ENCODE measurements at places on chromosomes 16 and 17. TPM values are rescaled to one million over a fixed set of nuclear protein-coding genes. Genes with fewer than 3 reads are reported as not detected.

The SLC5A11 gene
- under 0.01 TPM for total RNA-seq

The NPIPB13 gene
- total RNA-seq, result 1.3 TPM

The CRHR1 gene
- not detected for total RNA-seq

The PRSS22 gene
- total RNA-seq, result not detected

The DHX58 gene
- 18.3 TPM for total RNA-seq

DNA sequence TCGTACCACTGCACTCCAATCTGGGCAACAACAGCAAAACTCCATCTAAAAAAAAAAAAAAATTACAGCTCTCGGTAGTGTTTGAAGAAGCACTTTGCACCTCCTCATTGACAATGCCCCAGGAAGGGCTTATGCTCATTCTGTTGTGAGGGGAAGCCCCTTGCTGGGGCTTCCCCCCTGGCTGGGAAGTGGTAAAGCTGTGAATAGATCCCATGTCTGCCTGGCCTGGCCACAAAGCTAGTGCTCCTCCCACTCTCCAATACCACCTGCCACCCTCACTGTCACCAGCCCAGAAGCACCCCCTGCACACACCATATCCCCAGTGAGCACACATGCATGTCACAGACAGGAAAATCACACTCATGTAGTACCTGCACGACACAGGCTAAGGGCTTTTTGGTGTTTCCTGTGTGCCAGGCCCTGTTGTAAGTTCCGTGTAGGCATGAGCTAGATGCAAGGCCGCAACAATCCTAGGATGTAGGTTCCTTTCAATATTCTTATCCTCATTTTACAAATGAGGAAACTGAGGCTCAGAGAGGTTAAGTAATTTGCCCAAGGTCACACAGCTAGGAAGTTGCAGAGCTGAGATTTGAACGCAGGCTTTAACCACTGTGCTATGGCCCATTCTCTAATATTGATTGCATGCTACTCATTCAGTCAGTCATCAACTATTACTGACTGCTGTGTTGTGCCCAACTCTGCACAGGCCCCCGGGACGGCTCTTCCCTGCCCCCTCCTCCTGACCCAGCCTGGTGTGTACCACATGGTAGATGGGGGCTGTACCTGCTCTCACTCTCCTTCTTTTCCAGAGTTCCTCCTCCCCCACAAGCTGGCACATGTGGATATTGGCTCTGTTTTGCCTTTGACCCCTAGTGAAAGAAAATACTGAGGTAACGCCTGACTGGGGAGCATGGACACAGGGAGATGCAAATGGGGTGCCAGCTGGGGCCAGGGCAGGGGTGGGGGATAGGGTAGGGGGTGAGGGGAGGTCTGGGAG lies 11.9 kb upstream of the COL1A1 start:
- H3K27ac ChIP-seq, result no peak overlapping the region
- H3K36me3 ChIP-seq, result no peaks in the 10 kb centered on the region
- no peaks in the 10 kb centered on the region for H3K27me3 ChIP-seq
- H3K4me3 ChIP-seq, result no peak overlapping the region
- peaks cover 51% of the 10 kb centered on the region for H3K4me1 ChIP-seq
- DNase-seq, result no peak

DNA sequence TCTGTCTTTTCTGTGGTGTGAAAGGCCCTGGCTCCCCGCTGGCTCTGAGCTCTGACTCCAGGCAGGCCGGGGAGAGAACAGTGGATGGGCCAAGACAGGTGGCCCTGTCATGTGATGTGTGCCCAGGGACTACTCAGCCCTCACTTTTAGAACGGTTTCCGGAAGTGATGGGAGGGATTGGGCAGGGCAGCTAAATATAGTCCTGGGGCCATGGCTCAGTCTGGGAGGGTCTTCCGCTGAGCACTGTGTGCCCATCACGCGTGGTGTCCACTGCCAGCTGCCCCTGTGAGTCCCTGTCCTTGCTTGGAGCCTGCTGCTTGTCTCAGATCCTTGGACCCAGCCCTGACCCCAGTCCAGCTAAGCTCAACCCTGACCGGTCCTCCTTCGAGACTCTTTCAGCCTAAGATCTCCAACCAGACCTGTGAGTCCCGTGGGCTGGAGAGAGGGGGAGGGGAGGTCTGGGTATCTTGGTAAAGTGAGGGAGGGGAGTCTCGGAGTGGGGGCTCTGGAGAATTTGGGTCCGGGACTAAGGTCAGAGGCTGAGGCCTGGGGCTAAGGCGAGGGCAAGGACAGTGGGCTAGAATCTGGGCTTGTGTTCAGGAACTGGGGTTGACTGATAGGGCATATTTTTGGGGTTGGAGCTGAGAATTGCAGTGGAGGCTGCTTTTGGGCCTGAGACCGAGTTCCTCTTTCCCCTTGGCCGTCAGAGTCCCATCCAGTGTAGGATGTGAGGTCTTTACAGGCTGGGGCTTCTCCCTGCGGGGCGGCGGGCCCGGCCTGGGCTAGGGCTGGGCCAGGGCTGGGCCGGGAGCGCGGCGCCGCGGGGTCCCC lies at the start of gene TRIM72:
Gene TRIM72, plus strand, starts transcription at position 243 of the 831 bp plus-strand sequence. CDS start 620 bp downstream, outside the sequence.
- H3K27me3 ChIP-seq, result peaks cover 36% of the 10 kb centered on the region
- no peak within 1 kb of the TSS for H3K27ac ChIP-seq
- no peaks in the 10 kb centered on the region for H3K4me1 ChIP-seq
- DNase-seq, result no peak
- no peaks in the 10 kb centered on the region for H3K36me3 ChIP-seq

GRCh38 chr17:16120937-16121336 lies 94.4 kb downstream of the NCOR1 start:
- no peaks in the 10 kb centered on the region for H3K27me3 ChIP-seq
- no peak overlapping the region for H3K4me3 ChIP-seq
- no peak overlapping the region for H3K27ac ChIP-seq

DNA sequence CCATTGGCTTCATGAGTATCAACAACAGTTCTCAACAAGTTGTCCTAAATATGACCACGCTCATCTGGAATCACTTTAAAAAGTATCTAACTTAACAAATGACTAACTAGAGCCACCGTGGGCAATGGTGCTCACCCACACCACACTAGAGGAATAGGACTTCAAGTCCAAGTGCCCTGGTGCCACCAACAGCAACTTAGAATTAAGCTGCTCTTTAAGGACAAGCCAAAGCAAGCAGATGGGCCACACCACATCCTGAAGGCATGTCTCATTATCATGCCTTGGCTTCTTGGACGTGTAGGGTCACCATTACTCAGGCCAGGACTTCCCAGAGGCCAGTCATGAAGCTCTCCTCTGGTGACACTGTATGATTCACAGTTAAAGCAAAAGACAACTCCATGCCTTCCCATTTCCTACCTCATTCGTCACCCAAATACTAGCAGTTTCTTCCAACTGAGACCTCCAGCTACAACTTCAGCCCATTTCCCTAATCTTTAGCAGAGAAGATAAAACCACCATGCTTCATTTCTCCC lies 9.4 kb upstream of the SLC6A4 start:
- no peak overlapping the region for H3K4me3 ChIP-seq
- no peaks in the 10 kb centered on the region for H3K4me1 ChIP-seq
- H3K27ac ChIP-seq, result no peak overlapping the region

DNA sequence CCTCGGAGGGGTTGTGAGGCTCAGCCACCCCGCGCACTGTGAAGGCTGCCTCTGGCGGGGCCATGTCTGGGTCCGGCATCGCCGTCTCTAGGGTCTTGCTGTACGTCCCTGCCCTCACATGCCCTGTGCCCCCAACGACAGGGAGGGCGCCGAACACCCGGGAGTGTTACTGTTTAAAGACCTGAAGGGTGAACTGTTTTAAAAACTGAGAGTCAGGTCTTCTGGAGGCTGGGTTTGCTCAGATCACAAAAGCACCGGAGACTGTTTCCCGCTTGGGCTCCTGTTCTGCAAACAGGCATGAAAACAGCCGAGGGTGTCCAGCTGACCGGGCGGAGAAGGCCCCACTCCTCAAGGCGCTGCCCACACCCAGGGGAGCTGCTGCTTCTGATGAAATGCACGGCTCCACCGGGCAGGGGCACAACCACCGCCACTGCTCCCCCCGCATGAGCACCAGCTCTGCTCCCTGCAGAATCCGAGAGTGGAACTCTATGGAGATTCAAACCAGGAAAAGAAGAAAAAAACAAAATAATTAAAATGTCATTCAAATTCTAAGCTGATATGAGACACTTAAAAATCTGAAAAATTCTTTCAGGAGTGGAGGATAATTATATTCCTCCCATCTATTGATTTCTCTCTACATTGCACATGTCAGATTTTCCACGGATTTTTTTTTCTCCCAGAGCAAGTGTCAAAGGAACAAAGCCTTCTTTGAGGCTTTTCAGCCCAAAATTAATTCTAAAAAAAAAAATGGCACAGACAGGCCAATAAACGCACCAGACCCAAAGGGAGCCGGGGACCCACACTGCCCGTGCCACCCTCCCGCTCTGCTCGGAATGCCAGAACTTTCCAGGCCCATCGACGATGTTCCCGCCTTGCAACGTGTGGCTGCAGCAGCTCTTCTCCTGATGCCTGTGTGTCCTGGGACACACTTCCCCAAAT lies 74.3 kb downstream of the LMF1 start:
- H3K4me1 ChIP-seq, result no peaks in the 10 kb centered on the region
- no peak for DNase-seq
- H3K27ac ChIP-seq, result no peak overlapping the region
- H3K36me3 ChIP-seq, result no peaks in the 10 kb centered on the region
- no peak overlapping the region for H3K4me3 ChIP-seq
- no peaks in the 10 kb centered on the region for H3K27me3 ChIP-seq

GRCh38 chr17:31722251-31723056 lies 136.6 kb downstream of the COPRS start:
- peak; percentile 85 for DNase-seq
- no peaks in the 10 kb centered on the region for H3K27me3 ChIP-seq
- no peaks in the 10 kb centered on the region for H3K36me3 ChIP-seq
- H3K4me3 ChIP-seq, result no peak overlapping the region
- H3K4me1 ChIP-seq, result peaks cover 7% of the 10 kb centered on the region
- H3K27ac ChIP-seq, result no peak overlapping the region

- no peaks in the 10 kb centered on the region for H3K4me1 ChIP-seq
- H3K4me3 ChIP-seq, result no peak overlapping the region
- no peak overlapping the region for H3K27ac ChIP-seq
- H3K36me3 ChIP-seq, result no peaks in the 10 kb centered on the region
- no peak for DNase-seq
Measured at GRCh38 chr17:70888324-70888723, 719.0 kb downstream of the KCNJ2 start.

- no peaks in the 10 kb centered on the region for H3K27me3 ChIP-seq
- H3K4me1 ChIP-seq, result peaks cover 8% of the 10 kb centered on the region
- H3K27ac ChIP-seq, result no peak overlapping the region
- H3K4me3 ChIP-seq, result no peak overlapping the region
- DNase-seq, result peak; percentile 54
- no peaks in the 10 kb centered on the region for H3K36me3 ChIP-seq
Measured at GRCh38 chr17:69602972-69603371, 188.5 kb downstream of the MAP2K6 start.

GRCh38 chr17:78122216-78122930 lies 6.2 kb downstream of the TMC6 start:
- H3K4me1 ChIP-seq, result no peaks in the 10 kb centered on the region
- H3K4me3 ChIP-seq, result no peak overlapping the region
- peaks cover under 1% of the 10 kb centered on the region for H3K27me3 ChIP-seq
- DNase-seq, result no peak
- H3K27ac ChIP-seq, result no peak overlapping the region

- H3K36me3 ChIP-seq, result no peaks in the 10 kb centered on the region
- DNase-seq, result no peak
- no peak overlapping the region for H3K27ac ChIP-seq
- H3K4me1 ChIP-seq, result no peaks in the 10 kb centered on the region
- no peak overlapping the region for H3K4me3 ChIP-seq
Measured at GRCh38 chr16:440627-441026, 15.2 kb downstream of the RAB11FIP3 start.

- no peaks in the 10 kb centered on the region for H3K36me3 ChIP-seq
- no peak overlapping the region for H3K4me3 ChIP-seq
- no peak for DNase-seq
- no peak overlapping the region for H3K27ac ChIP-seq
- H3K27me3 ChIP-seq, result no peaks in the 10 kb centered on the region
Measured at GRCh38 chr17:19738757-19739156, 9.3 kb downstream of the ALDH3A1 start.

GRCh38 chr17:48543107-48543853 lies 1.6 kb downstream of the HOXB2 start:
- peak overlapping the region; percentile 90 for H3K4me3 ChIP-seq
- DNase-seq, result peak; percentile 62
- no peaks in the 10 kb centered on the region for H3K27me3 ChIP-seq
- H3K36me3 ChIP-seq, result peaks cover 8% of the 10 kb centered on the region
- H3K27ac ChIP-seq, result peak overlapping the region; percentile 97

DNA sequence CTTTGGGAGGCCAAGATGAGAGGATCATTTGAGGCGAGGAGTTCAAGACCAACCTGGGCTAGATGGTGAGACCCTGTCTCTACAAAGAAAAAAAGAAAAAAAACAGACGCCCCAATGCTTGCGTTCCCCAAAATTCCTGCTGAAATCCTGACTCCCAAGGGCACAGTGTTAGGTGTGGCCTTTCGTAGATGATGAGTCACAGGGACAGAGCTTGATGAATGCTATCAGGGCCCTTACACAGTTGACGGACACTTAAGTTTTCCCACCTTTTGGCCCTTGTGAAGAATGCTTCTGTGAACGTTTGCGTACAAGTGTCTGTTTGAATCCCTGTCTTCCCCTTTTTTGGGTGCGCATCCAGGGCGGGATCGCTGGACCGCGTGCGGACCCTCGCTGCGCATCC lies 16.5 kb upstream of the ZNF750 start:
- peaks cover 7% of the 10 kb centered on the region for H3K4me1 ChIP-seq
- H3K36me3 ChIP-seq, result no peaks in the 10 kb centered on the region
- H3K4me3 ChIP-seq, result no peak overlapping the region
- H3K27me3 ChIP-seq, result no peaks in the 10 kb centered on the region

DNA sequence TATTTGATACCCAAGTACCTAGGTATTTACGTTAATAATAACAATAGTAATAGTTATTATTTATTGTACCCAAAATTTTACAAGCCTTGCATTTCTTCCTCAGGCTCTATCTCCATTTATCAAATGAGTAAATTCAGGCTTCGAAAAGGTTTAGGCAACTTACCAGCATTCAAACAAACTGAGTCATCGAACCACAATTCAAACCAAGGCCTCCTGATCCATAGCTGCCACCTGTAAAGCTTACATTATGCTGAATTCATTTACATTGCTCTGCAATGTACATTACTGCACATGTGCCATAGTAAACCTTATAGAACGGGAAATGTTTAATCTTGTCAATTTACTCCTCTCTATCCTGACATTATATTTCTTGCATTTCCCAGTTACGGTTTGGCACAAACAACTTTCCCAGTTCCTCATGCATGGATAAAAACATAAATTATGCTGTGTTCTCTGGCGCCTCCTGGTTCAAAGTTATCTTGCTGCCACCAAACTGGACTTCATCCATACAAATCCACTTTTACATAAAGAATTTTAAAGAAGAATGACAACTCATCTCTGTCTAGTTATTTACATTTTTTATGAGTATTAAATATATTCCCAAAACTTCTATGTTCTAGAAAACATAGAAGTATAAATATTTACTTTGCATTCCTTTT lies 360.6 kb upstream of the SOX9 start:
- H3K4me3 ChIP-seq, result no peak overlapping the region
- no peaks in the 10 kb centered on the region for H3K36me3 ChIP-seq
- no peaks in the 10 kb centered on the region for H3K4me1 ChIP-seq
- H3K27ac ChIP-seq, result no peak overlapping the region
- no peaks in the 10 kb centered on the region for H3K27me3 ChIP-seq

GRCh38 chr17:44602390-44602789 lies 45.1 kb downstream of the FZD2 start:
- no peak overlapping the region for H3K4me3 ChIP-seq
- H3K4me1 ChIP-seq, result peaks cover 16% of the 10 kb centered on the region
- DNase-seq, result no peak
- no peaks in the 10 kb centered on the region for H3K27me3 ChIP-seq
- no peak overlapping the region for H3K27ac ChIP-seq
- no peaks in the 10 kb centered on the region for H3K36me3 ChIP-seq

Data from fibroblast of lung (primary cell).